Nasal cavity respiratory epithelium epithelial cell of viscerocranial mucosa (primary cell): ENCODE measurements at places on chromosomes 12 and 14. TPM values are rescaled to one million over a fixed set of nuclear protein-coding genes. Genes with fewer than 3 reads are reported as not detected.

The GZMH gene
- not detected in 2 replicates for total RNA-seq

The VDR gene
- 6.8 and 12.4 TPM in 2 replicates for total RNA-seq

The TTC6 gene
- total RNA-seq, result 0.34 and 1.9 TPM in 2 replicates

The SMARCD1 gene
- total RNA-seq, result 42.0 and 61.5 TPM in 2 replicates

The BRAP gene
- 23.2 and 33.8 TPM in 2 replicates for total RNA-seq

The NTF3 gene
- total RNA-seq, result not detected in 2 replicates

The CLEC4D gene
- not detected in 2 replicates for total RNA-seq
